Cortex of kidney (tissue), 1 donor: ENCODE measurements at places on chromosomes 1 and 21.

- no peak for DNase-seq
These were observed 25.7 kb upstream of the KCNN3 start for GRCh38 chr1:154895798-154896197.

DNA sequence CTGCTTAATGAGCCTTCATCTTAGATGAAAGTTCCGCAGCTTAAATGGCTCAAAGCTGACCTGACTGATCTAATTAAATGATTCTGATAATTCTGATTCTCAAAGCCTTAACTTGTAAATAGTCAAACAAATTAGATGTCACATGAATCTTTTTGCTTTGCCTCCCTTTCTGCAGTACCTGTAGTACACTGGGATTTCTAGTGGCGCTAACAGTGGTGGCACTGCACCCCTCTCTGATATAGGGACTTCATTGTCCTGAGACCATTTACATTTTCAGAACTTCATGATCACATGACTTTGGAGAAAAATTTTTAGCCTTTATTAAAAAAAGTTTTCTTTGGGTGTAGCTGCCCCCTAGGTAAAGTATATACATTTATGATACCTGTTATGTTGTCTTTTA, 546.7 kb upstream of the ADGRL2 start:
- no peak for DNase-seq

DNA sequence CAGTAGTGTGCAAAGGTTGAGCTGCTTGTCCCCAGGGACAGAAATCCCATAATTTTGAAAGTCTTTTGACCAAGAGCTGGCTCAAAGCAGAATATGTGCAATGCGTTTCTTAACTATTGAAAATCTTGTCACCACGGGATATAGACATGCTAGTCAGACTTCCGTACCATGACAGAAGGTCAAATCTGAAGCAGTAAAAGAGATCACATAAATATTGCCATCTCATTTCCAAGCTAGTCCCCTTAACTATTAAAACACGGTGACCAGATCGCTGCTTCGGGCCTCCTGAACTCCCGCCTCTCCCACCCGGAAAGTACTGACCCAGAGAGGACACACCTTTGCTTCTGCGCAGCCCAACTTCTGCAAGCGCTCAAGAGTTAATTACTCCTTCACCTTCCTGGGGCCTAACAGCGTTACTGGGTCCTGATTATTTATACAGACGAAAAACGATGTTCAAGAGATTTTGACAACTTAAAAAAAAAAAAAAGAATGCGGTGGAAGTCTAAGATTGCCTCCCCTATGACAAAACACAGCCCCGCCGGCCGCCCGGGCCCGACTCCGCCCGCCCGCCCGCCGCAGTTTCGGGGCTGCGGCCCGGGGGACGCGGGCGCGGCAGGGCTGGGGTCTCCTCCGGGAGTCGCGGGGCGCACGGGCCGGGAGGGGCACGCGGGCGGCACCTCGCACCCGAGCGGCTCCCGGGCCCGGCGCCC, 692 bp downstream of the SORT1 start:
- no peak for DNase-seq

DNA sequence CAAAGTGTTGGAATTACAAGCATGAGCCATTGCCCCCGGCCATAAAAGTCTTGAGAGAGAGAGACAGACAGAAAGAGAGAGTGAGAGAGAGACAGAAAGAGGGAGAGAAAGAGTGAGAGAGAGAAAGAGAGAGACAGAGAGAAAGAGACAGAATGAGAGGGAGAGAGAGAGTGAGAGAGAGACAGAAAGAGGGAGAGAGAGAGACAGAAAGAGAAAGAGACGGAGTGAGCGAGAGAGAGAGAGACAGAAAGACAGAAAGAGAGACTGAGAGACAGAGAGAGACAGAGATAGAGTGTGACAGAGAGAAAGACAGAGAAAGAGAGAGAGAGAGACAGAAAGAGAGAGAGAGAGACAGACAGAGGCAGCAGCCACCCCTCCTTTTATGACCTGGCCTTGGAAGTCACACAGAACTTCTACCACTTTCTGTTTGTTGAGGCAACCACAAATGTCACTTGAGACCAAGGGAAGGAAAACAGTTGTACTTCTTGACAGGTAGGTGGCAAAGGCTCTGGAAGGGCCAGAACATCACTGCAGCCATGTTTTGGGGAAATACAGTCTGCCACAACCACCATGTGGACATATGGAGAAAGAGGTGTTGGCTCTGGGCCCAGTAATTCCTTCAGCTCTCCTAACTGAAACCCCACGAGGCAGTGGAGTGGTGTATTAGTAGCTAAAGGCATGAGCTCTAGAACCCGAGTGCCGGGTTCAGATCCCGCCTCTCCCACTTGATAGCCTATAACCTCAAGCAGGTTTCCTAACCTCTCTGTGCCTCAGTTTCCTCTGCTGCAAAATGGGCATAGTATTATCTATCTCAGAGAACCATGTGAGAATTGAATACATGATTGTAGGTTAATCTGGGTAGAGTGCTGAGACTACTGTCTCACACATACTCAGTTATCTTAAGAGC, 50.6 kb downstream of the TNFRSF8 start:
- no peak for DNase-seq

DNA sequence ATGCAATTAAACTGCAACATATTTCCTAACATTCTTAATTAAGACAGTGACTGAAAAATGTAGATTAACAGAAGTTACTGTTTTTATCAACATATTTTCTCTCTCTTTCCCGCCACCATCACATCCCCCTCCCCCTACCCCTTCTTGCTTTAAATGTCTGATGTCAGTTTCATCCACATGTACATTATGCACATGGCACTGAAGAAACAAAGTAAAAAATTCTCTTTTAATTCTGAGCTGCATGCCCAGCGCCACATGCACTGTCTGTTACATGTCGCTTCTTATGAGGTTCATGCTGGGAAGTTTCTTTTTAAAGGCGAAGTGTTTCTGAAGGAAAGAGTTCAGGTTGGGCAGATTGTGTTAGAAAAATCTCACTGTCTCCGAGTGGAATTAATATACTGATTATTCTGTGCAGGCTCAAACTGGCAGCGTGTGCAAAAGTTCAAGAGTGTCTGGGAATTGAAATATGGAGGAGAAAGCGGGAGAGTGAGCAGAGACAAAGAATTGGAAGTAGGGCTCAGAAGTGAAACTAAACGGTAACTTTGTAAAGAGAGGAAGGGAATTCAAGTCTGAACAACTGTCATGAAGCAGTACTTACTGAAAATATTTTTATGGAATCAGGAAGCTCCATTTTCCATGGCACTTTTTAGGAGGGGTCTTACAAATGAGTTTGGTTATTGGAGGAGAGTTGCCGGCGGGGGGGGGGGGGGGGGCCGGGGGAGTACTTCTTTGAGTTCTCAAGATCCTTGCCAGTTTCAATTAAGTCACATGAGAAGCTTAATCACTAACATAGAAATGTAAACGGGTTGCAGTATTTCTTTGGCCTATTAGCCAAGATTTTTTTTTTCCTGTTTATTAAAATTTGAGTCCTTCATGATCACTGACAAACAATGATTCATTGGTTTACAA, 217.6 kb downstream of the SDCCAG8 start:
- no peak for DNase-seq

DNA sequence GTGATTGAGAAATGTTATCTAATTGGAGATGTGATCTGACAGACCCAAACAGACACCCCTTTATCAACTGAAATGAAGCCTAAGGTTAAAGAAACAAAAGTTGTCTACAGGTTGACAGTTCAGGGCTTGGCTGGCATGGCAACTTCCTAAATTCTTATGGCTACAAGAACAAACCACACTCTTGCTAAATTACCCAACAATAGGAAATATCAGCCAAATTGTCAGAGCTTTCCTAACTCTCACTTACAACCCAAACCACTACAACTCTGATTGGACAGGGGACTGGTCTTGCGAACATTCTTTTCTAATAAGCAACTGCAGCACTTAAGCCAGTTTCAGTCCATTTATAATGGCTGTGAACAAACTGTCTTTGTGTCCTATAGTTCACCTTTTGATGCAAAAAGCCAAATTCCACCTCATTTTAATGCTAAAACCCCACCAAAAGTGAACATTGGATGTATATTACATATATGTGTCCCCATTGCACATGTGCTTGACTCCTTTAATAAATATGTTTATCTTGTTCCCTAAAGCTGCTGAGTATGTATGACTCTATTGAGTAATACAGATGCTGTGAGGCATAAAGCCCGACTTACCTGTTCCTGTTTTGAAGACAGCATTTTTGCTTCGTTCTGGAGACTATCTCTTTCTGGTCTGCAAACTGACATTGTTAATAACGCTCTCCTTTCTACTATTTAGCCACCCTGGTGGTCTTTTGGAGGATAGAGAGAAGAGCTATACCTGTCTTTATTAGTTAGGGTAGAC, 101.3 kb upstream of the HMCN1 start:
- DNase-seq = no peak

DNA sequence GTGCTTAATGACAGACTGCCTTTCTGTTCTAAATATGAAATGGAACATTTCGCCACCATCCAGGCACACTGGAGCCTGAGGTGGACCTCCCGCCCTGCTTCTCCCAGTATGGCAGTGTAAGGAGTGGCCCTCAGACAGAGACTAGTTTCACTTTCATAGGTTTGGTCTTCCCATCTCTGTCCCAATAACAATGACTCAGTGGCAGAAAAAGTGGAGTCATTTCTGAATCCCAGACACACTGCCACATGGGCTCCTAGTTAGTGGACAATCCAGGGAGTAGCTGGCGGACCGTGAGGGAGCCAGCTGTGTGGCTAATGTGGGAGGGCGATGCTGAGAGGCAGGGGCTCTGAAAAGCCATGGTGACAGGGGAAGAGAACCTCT, 95.6 kb upstream of the TSPAN2 start:
- DNase-seq = no peak

- no peak for DNase-seq
These were observed 22.7 kb downstream of the MATN1 start for GRCh38 chr1:30700528-30701257.

DNA sequence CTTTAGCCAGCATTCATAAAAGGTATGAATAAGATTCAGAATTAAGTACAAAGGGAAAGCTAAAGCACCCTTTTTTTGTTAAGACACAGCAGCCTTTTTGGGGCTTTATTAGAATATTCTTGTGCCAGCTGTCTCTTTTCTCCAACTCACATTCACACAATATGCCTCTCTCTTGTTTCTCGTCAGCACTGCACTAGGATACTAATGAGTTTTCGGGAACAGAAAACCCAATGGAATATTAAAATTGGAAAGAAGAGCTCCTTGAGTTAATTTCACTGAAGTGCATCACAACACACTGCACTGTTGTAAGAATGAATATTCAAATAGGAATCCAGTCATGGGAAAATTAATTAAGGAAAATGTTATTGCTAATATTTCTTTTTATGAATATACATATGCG, 410.4 kb upstream of the BEND5 start:
- DNase-seq = no peak

DNA sequence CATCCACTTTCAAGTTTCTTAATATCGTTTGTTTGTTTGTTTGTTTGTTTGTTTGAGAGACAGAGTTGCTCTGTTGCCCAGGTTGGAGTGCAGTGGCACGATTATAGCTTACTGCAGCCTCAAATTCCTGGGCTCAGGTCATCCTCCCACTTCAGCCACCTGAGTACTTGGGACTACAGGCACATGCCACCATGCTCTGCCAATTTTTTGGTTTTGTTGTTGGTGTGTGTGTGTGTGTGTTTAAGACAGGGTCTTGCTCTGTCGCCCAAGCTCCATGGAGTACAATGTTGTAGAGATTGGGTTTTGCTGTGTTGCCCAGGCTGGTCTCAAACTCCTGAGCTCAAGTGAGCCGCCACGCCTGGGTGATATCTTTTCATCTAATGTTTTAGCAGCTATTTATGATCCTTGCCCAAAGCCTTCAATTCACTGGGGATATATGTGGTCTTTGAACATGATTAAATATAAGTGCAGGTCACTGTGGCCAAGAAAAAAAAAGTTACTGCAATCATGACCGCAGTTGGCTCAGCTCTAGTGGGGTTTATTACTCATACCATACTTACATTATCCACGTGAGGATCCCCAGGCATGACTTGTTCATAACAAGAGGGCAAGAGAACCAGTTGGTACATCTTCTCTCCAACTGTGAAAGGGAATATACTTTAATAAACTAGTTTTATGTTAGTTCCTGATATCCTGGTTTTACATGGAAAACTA, 8.0 kb downstream of the RRP1B start:
- DNase-seq = no peak

GRCh38 chr1:12179111-12179519, 12.3 kb downstream of the TNFRSF1B start:
- no peak for DNase-seq

- no peak for DNase-seq
These were observed 187.7 kb downstream of the TNFSF18 start for GRCh38 chr1:172863031-172863430.

DNA sequence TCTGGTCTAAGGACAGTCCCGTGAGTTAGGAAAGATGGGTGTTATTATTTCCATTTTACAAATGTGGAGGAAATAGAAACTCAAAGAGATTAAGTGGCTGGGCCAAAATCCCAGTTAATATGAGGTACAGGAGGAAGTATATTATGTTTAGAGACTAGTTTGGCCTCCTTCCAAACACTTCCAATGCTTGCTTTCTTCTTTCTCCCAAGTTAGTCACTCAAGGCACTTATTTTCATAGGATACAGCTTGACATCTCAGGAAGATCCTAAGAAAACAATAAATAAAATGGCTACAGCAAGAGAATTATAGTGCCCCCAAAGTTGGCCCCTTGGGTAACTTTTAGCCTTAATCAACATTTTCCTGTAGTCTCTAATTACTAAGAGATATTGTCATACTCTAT, 47.5 kb upstream of the IPO9 start:
- no peak for DNase-seq

DNA sequence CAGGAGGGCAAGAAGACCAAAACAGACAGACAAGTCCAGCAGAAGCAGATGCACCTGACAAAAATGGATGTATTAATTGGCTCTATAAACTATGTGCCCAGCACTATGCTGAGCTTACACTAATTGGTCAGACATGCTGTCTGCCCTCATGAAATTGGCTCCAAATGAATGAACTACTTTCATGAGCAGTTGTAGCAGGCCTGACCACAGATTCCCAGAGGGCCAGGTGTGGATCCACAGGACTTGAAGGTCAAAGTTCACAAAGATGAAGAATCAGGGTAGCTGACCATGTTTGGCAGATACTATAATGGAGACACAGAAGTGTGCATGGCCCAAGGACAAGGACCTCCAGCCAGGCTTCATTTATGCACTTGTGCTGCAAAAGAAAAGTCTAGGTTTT, 14.5 kb downstream of the SLAMF7 start:
- DNase-seq = no peak
